Activated T-cell treated with anti-CD3 and anti-CD28 coated beads for 1 hour (primary cell): ENCODE measurements at places on chromosomes 11 and 22.

GRCh38 chr22:35128637-35129036, 62.7 kb downstream of the ISX start:
- DNase-seq = no peak

GRCh38 chr11:107566569-107566968, 1.0 kb upstream of the ALKBH8 start:
- no peak for DNase-seq

DNA sequence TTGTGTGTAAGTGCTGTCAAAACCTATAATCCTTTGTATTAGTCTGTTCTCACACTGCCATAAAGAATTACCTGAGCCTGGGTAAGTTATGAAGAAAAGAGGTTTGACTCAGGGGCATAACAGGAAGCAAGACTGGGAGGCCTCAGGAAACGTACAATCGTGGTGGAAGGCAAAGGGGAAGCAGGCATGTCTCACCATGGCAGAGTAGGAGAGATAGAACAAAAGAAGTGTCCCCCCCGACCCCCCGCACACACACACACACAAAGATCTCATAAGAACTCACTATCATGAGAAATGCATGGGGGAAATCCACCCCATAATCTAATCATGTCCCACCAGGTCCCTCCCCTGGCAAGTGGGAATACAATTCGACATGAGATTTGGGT, 2.3 kb upstream of the USP28 start:
- no peak for DNase-seq

DNA sequence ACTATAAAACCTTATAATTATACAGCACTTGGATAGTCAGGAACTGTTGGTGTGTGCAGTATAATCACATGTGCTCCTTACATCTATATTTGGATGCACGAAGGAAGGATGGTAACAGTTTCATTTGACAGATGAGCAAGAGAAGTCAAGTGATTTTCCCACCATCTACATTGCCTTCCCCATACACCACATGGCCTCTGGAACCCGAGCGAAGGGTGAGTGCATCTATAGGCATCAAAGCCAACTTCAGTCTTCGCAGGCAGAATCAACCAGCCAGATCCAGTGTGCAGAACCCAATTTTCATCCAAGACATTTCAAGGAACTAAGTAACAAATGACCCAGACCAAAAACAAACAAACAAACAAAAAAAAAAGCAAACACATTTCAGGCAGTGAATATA, 85.1 kb upstream of the BLID start:
- DNase-seq = no peak

DNA sequence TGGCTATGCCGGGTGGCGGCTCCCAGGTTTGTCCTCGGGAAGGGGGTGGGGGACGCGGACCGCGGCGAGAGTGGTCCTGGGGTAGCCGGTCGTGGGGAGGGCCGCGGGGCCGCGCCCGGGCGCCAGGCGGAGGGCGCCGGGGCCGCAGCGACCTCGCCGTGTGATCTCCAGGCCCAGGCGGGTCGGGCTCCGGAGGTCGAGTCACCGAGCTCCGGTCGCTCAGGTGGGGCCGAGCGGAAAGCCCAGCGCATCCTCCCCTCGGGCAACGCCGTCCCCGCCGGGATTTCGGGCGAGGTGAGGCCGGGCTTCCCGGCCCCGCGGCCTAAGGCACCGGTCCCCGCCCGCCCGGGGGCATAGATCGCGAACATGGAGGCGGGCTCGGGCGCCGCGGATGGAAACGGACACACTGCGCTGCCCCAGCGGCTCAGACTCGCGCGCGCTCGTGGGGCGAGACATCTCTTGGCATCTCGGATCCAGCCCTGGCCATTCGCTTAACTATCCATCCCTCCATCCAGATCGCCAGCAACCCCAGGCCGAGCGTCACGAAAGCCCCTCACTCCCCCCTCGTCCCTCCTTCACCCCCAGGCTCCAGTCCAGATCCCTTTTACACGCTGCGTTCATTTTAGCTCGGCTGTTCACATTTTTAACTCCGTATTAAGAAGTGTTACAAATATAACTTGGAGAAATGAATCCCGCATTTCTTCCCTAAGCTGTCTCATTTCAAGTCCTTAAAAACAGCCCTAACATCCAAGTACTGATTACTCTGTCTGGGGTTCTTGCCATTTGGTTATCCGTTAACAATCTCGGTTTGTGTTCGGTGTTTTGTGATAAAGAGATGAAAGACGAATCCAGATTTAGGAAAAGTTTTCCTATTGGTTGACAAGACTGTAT, 460 bp downstream of the ZC3H12C start:
- DNase-seq = no peak

DNA sequence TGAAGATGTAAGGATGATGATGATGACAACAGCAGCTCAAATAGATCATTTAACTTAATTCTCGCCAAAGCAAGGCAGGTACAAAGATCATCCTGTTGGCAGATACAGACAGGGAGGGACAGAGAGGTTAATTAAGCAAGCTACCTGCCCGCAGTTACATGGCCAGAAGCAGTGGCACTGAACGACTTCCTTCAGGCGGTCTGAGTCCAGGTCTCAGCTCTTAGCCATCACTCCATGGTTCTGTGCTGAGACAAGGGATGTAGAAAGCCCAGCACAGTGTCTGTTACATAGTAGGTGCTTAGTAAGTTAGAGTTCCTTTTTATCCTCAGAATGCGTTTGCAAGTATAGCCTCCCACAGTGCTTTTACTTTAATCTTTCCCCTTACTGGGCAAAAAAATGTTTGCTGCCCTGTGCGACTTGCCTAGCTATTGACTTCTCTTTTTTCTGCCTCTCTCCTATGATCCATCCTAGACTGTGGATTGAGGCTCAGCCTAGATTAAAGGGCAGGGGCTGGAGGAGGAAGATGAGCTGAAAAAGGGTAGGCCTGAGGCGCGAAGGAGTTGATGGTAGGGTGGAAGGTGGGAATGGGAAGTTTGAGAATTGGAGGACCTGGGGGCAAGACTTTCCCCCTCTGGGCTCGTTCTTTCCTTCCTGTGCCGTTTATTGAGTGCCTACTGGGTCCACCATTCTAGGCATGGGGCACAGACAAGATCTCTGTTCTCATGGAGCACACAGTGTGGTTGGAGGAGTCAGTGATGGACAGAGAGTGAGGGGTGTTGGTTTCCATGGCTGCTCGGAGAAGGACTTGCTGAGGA, 108.2 kb upstream of the OR4B1 start:
- no peak for DNase-seq

DNA sequence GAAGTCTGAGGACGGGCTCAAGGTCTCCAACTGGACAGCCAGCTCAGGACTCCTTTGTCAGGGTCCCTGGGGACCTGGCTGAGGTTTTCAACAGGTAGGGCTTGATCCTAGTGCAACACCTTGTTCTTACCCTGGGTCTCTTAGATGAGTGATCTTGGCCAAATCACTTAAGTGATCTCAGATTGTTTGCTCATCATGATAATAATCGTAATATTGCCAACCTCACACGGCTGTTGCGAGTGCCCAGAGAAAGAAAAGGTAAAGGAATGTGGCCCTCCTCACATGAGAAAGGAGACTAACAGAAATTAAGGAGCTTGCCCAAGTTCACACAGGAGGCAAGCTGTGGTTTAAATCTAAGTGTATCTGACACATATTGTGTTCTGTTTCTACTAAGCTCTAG, 28.5 kb downstream of the POU2AF3 start:
- no peak for DNase-seq

- no peak for DNase-seq
Measured at GRCh38 chr11:75597636-75598035, 35.6 kb downstream of the SERPINH1 start.

GRCh38 chr22:41725510-41726110, 26.3 kb downstream of the MEI1 start:
- no peak for DNase-seq

GRCh38 chr11:69189059-69189458, 33.3 kb downstream of the SMIM38 start:
- no peak for DNase-seq
